Stimulated activated CD4-positive, alpha-beta T cell treated with anti-CD3 and anti-CD28 coated beads, Interleukin-2, amount 100 ng/mL, for 4 hours (primary cell): ENCODE measurements at places on chromosomes 7 and 10.

- no peak for DNase-seq
These were observed 42.0 kb downstream of the LYZL2 start for GRCh38 chr10:30587522-30588031.

DNA sequence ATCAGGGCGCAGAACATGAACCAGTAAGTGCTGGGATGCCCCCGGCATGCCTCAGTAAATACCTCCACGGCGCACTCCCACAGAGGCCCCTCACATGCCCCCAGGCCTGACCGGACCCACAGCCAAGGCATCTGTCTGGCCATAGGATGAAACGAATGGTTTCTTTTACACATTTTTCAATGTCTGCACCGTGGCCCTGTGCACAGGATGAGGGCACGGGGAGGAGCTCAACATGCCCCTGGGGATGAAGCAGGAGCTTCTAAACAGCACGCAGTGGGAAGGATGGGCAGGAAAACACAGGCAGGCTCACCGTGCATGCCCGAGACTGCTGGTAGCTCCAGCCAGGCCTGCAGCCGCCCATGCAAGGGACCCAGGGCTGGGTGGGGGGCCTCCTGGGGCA is 283.3 kb downstream of the TNS3 start:
- no peak for DNase-seq

- DNase-seq: no peak
These were observed 24.0 kb upstream of the PAPSS2 start for GRCh38 chr10:87635498-87636312.

- DNase-seq: no peak
These were observed 28.1 kb downstream of the LRRC72 start for GRCh38 chr7:16554518-16555236.

DNA sequence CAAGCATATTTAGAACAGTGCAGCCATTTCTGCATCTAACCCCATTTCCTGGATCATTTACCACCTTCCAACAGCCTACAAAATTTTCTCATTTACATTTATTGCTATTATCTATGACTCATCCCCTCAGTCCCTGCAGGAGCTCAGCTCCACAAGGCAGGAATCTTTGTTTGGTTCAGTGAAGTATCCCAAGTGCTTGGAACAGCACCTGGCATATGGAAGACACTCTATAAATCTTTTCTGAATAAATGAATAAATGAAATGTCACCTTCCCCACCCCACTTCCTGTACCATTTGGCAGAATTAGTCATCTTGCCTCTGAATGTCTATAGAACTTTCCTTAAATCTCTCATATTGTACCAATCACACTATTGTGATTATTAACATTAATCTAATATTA is 110.7 kb downstream of the HIP1 start:
- DNase-seq: no peak

- no peak for DNase-seq
These were observed 61.4 kb upstream of the PPP1R3C start for GRCh38 chr10:91694170-91694794.

DNA sequence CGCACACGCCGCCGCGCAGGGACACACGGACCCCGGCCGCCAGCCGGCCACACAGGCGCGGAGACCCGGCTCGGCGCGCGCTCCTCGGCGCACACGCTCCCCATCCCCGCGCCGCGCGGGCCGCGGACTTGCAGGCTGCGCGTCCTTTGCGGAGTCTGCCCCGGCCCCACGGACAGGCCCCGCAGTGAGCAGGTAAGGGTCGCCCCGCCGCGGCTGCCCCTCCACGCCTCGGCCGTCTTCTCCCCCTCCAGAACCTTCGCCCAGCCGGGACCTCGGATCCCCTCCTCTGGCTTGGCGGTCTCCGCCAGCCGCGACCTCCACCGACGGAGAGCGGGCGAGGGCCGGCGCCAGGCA is 356 bp downstream of the ADCYAP1R1 start:
- DNase-seq: no peak

- no peak for DNase-seq
These were observed 96.4 kb downstream of the HIPK2 start for GRCh38 chr7:139681463-139681755.

DNA sequence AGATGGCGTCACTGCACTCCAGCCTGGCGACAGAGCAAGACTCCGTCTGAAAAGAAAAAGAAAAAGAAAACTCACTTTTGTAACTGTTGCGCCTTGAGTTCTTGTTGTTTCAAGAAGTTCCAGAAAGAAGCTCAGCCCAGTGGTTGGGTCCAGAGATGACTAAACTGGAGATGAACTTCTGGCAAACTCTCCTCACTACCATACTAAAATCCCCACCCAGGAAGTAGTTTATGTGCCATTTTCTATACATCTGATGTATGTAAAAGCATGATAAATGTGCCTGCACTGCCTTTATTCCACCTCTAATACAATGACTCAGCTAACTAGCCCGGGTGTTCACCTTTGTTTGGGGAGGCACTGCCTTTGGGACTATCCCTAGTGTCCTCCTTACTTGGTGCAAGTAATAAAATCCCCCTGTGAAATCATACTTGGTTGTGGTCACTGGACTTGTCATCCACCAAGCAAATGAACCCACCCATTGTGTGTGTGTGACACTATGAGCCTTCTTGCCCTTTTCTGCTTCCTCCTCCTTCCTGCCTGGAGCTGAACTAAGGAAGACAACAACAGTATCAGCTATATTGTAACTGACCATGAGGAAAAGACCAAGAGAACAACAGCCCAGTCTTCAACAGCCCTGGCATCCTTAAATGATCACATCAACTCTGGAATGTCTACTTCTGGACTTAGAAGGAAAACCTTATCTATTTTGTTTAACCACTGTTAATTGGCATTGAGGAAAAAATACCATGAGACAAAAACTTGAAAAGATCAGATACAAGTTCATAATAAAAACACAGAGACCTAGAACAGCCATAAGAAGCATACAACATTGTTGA is 33.6 kb downstream of the JMJD1C start:
- no peak for DNase-seq

DNA sequence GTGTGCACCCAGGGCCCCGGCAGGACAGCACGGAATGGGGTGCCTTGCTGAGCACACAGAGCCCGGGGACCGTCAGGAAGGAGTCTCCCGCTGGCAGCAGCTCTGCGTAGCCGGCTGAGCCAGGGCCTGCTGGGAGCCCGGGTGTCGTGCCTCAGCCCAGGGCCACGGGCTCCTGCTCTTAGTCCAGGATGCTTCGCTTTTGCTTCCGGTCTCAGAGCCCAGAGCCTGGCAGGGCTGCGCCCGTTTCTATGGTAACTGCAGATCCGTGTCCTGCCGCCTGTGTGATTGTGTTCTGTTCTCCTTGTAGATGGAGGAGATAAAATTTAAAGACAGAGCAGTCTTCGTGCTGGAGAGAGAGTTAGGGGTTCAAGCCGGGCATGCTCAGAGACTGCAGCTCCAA is 53.7 kb upstream of the DPYSL4 start:
- DNase-seq: no peak

GRCh38 chr7:48781752-48782151 is 142.6 kb upstream of the CDC14C start:
- no peak for DNase-seq

- no peak for DNase-seq
These were observed 59.9 kb downstream of the MAP3K8 start for GRCh38 chr10:30493609-30494530.

GRCh38 chr7:63054191-63054661 is 944.4 kb upstream of the ZNF722 start:
- DNase-seq: no peak

GRCh38 chr10:10626734-10627133 is 390.9 kb upstream of the CELF2 start:
- DNase-seq: no peak

GRCh38 chr7:50733552-50733951 is 49.1 kb downstream of the GRB10 start:
- DNase-seq: no peak

GRCh38 chr10:72016608-72017300 is 52.6 kb downstream of the CHST3 start:
- no peak for DNase-seq

DNA sequence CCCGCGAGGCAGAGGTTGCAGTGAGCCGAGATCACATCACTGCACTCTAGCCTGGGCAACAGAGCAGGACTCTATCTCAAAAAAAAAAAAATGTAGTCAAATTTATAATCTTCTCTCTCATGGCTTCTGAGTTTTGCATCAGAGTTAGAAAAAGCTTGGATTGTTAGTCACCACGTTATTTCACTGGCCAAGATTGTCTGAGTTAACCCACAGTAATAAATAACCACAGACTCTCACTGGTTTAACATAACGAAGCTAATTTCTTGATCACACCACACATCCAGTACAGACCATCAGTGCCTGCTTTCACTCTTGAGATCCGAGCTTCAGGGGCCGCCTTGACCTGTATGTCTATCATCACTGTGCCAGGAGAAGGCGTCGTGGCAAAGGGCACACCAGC is 116.8 kb upstream of the JCAD start:
- no peak for DNase-seq

DNA sequence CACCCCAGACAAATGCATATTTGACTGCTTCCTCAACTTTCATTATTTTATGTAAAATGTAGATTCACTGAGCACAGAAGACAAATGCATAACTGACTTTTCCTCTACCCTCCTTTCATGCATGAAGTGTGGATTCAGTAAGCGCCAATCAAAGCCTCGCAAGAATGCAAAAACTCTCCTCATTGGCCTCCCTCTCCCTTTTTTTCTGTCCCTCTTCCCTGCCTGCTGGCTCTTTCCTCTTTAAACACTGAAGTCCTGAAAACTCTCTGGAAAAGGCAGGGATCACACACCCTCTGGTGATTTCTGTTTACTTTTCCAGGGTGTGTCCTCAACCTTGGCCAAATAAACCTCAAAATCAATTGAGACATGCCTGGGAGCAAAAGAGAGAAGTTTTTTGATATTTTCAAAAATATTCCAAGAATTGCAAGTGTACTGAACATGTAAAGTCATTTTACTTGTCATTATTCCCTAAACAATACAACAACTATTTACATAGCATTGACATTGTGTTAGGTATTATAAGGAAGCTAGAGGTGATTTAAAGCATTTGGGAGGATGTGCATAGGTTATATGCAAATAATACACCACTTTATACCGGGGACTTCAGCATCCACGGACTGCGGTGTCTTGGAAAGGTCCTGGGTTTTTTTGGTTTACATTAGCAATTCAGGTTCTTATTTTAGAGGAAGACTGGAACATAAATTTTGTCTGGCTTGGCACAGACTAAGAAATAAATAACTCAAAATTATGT is 71.4 kb downstream of the SEC61G start:
- no peak for DNase-seq

DNA sequence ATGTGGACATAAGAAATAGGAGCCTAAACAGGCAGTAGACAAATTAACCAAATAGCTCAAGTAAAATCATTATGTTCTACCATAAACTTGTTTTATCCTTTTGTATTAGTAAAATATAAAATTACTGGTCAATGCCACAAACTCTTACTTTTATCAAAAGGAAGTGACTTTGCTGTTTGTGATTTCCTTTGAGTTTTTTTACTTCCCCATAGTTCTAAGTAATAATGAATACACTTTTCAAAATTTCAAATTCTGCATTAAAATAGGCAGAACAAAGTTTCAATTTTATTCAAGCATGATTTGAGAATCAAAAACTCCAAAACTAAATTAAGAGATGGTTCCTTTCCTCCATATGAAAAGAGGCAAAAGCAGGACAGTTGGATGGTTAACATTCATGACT is 139.7 kb upstream of the ABCB5 start:
- DNase-seq: no peak

DNA sequence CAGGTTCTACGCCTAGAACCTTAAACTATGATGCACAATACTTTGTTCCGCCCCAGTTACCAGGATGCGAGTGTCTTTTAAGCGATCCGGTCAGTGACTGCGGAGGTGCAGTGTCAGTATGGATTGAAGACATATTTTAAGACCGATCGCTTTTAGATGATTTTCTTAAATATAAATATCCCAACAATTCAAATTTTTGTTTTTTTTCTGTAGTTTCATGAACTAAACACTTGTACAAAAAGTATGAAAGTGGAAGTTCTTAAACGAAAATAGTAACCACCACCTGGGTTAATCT is 835 bp downstream of the COMMD3 start:
- no peak for DNase-seq

DNA sequence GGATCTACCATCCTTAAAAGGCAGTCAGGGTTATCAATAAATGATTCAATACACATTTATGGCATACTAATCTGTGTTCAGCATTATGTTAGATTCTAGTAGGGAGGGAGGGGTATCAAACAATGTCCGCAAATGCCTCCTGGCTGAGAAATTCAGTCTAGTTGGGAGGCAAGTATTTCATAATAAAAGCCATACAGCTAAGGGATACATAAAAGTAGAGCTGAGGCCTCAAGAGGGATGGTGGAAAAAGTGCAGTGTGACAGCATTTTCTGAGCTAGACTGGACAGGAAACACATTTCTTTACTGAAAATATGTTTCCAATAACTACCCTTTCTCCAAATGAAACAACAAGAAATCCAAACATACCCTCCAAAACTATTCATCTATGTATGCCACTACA is 152.8 kb upstream of the LRRN3 start:
- DNase-seq: no peak

- no peak for DNase-seq
These were observed 20.4 kb upstream of the GOT1 start for GRCh38 chr10:99450624-99451498.

GRCh38 chr10:103021150-103021899 is 103.2 kb downstream of the CNNM2 start:
- DNase-seq: no peak

DNA sequence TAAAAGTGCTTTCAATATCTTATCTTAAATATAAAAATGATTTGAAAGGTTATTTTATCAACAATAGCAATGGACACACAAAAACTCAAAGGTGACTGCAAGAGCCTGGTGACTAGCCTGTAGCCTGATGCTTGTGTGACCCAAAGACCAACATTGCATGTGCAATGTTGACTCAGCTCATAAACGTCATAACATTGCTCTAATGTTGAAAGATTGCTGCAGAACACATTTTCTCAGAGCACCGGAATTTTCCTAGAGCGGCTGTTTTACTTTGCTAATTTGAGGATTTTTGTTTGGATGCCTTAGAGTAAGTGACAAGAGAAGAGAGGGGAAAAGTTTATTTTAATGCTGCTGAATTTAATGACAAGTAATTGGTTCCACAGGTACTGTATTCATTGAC is 107.1 kb downstream of the RAB18 start:
- DNase-seq: no peak

GRCh38 chr7:45580053-45580872 is 6.1 kb downstream of the ADCY1 start:
- DNase-seq: no peak

- DNase-seq: no peak
These were observed 25.1 kb downstream of the ZNF467 start for GRCh38 chr7:149748076-149748874.

DNA sequence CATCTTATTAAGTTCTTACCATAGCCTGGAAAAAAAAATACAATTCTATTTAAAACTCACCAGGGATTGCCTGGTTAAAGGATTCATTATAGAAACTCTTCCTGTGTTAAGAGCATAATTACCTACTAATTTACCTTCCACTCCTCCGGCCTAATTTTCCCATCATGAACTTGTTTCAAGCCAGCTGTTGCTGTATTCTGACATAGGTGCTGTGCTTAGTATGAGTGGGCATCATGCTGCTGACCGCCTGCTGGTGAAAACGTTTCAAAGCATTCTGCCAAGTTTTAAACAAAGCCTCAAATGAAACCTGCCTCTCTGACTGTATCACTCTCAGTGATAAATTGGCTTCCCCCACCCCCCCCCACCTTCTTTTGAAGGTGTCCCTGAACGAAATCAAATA is 47.8 kb upstream of the KCNMA1 start:
- no peak for DNase-seq
